ENCODE measurements at places on chromosomes 16 and 17.

GRCh38 chr17:70668276-70668937 is 499.1 kb downstream of the KCNJ2 start:
- no peak for DNase-seq

GRCh38 chr16:64977206-64977920 is 144.5 kb downstream of the CDH11 start:
- no peak for DNase-seq

DNA sequence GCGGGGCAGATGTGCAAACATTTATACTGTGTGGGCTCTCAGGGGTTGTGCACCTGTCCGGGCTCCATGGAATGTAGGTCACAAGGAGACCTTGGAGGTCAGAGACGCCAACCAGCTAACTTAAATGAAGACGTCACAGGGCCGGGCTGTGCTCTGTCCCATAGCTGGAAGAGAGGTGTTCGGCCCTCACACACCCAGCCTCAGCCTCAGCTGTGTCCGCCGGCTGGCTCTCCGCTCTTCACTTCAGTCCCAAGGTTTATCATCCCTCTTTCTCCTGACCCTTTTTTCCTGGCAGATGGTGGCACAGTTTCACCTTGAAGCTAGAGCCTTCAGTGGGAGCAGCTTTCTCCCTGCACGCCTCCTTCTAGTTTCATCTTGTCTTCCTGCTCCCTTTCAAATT is 6.0 kb upstream of the RBFOX3 start:
- DNase-seq = no peak

DNA sequence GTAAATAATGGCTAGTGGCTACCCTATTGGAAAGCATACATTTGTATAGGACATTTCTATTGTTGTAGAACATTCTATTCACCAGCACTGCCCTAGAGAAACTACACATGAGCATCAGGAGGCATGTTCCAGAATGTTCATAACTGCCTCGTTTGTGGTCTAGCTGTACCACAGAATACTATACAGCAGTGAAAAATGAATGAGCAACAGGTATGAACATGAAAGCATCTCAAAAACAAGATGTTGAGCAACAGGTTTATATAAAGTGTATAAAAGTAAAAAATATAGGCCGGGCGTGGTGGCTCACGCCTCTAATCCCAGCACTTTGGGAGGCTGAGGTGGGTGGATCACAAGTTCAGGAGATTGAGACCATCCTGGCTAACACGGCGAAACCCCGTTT is 91.7 kb downstream of the BMERB1 start:
- no peak for DNase-seq

- DNase-seq = peak; percentile 98
Observed at GRCh38 chr17:81833160-81833920, at the start of gene MCRIP1. MCRIP1 (minus strand) TSS chr17:81833291; CDS start chr17:81824506, 8,785 bp downstream.

GRCh38 chr16:8886593-8887430 is 4.7 kb downstream of the LITAFD start:
- no peak for DNase-seq

DNA sequence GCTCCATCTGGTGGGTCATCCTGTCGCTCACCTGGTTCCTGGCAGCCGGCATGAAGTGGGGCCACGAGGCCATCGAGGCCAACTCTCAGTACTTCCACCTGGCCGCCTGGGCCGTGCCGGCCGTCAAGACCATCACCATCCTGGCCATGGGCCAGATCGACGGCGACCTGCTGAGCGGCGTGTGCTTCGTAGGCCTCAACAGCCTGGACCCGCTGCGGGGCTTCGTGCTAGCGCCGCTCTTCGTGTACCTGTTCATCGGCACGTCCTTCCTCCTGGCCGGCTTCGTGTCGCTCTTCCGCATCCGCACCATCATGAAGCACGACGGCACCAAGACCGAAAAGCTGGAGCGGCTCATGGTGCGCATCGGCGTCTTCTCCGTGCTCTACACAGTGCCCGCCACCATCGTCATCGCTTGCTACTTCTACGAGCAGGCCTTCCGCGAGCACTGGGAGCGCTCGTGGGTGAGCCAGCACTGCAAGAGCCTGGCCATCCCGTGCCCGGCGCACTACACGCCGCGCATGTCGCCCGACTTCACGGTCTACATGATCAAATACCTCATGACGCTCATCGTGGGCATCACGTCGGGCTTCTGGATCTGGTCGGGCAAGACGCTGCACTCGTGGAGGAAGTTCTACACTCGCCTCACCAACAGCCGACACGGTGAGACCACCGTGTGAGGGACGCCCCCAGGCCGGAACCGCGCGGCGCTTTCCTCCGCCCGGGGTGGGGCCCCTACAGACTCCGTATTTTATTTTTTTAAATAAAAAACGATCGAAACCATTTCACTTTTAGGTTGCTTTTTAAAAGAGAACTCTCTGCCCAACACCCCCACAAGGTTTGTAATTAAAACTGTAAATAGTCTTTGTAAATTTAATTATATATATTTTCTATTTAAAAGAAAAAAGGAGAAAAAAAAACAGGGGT is 1.7 kb downstream of the FZD2 start:
- DNase-seq = no peak

DNA sequence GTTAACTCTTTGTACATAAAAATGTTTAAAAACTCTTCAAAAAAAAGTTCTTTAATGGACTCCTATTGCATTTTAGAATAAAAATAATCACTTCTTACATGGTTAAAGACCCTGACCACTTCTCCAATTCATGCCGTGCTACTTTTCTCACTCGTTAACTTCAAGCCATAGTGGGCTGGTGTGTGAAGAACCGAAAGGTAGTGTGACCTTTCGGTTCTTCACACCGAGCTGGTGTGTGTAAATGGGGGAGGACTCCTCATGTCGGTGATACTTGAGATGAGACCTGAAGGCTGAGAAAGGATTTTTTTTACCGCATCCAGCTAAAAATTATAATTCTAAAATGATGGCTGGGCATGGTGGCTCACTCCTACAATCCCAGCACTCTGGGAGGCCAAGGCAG is 22.1 kb downstream of the RFFL start:
- DNase-seq = no peak
